ENCODE measurements at places on chromosomes 6 and 20. TPM values are rescaled to one million over a fixed set of nuclear protein-coding genes. Genes with fewer than 3 reads are reported as not detected.

DNA sequence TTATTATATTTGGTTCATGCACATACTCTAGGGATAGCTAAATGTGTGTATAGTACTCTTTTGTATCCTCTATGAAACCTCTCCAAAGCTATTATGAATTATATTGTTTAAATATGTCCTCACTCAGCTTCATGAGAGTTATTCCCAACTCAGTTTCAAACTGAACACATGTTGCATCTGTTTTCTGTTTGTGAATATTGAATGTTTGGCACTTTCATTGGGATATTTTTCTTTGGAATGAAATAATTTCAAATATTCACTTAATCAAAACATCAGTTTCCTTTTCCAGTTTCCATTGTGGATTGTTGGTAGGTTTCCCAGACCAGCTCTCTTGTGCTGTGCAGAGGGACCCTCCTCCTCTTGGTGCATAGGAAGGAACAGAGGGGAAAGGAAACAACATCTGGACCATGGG, 46.6 kb downstream of the HDAC2 start:
- no peak for DNase-seq

- DNase-seq, result no peak
These were observed 1.5 kb downstream of the ANKS1A start for GRCh38 chr6:34890533-34890925.

DNA sequence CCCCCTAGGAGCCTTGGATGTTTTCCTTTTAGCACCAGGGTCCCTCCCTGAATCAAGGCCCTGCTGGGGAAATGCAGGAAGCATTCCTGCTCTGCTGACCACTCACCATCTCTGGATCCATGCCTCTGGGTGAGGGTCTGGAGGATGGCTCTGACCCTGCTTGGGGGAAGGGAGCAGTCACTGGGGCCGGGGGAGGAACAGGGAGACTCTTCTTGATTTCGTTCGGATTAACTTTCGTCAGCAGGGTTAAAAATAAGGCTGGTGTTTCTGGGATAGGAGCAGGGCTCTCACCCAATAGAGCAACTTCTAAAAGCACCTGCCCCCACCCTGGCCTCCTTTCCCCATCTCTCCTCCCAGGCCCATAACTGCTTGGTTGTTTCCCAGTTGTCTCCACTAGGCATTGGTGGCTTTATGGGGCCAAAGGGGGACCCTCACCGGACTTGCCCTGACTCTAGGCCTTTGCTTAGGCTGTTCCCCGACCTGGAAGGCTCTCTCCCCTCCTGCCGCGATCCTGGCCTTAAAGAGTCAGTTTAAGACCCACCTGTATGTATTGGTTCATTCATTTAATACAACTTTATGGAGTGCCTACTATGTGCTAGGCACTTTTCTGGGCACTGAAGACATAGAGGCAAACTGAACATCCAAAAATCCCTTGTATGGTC, 63.0 kb downstream of the JPH2 start:
- no peak for DNase-seq

DNA sequence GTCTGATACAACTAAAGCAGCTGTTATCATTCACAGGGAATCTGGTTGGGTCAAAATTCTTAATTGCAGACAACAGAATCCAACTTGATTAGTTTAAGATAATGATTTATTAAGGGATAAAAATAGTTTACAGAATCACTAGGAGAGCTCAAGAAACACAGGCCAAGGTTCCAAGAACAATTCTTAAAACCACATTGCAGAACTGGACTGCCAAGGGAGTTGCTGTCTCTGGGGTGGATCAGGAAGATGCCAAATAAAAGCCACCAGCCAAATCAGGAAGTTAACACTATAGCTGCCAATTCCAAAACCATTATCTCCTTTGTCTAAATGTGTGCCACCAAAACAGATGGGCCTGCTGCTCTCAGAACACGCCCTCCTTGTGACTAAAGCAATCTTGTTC, 53.7 kb downstream of the NUDT3 start:
- DNase-seq, result no peak

Gene FAM83D
- total RNA-seq, result 1.7 TPM

DNA sequence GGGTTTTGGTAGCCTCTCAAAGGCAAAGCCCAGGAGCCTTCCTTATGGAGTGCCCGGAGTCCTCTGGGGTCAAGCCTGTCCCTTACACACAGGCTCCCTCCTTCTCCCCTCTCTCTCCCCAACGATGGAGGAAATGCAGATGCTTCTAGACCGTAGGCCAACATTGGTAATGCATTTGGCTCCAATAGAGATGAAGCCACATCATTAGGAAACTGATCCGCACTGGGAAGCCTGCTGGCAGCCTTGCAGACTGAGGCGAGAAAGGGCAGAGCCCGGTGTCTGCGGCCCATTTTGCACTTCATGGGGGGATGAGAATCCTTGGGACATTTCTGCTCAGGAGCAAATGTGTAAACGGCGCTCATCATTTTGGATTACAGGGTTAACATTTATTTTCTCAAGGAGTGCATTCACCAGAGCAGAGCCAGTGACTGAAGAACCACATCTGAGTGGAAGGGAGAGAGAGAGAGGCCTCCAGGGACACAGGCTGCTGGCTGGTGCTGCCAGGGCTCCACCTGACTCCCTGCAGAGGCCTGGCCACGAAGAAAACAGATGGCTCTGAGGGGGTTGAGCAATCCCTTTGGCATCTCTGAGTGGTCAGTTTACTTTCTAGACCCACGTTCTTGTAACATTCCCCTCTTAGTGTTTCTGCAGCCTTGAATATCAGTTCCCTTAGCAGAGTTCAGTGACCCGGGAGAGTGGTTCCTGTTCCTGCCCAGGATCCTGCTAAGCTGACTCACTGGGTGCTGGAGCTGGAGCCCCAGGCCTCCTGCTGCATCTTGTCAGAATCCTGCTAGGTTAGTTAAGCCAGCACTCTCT, 4.4 kb upstream of the CST3 start:
- DNase-seq, result no peak

- DNase-seq, result peak; percentile 75
These were observed at the start of the genes NFS1 and ROMO1 for GRCh38 chr20:35699127-35699956. Gene NFS1, minus strand, starts transcription at chr20:35699352. Its CDS starts 64 bp downstream, at chr20:35699288. Gene ROMO1, plus strand, starts transcription at chr20:35699405. Its CDS starts 228 bp downstream, at chr20:35699633.

- DNase-seq, result no peak
These were observed 520 bp upstream of the RIPOR3 start for GRCh38 chr20:50691573-50692551.

GRCh38 chr6:25435416-25435985, 156.3 kb downstream of the CARMIL1 start:
- no peak for DNase-seq

GRCh38 chr20:50308166-50308512, 117.5 kb downstream of the CEBPB start:
- DNase-seq, result no peak

Gene CCN6
- total RNA-seq, result not detected

DNA sequence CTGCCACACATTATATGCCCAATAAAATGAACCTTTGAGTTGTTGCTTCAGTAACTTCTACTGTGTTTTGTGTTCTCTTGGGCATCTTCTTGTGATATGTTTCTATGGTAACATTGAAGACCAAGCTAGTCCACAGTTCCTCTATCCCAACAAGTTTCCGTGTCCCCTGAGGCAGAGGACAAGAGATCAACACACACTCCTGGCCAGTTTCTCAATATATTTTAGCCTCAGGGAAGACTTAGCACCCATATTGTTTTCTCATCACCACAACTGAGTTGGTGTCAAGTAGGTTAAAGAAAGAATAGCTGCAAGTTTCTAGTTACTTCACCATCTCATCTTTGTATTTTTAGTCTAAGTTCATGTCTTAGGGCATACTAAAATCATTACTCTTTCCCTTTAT, 277.5 kb downstream of the UST start:
- no peak for DNase-seq

DNA sequence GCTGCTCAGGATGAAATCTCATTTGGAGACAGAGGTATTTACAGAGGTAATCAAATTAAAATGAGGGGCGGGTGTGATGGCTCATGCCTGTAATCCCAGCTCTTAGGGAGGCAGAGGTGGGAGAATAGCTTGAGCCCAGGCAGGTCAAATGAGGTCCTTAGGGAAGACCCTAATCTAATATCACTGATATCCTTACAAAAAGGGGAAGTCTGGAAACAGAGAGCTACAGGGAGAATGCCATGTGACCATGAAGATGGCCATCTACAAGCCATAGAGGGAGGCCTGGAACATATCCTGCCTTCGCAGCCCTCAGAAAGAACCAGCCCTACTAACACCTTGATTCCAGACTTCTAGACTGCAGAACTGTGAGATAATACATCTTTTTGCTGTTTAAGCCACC, 8.3 kb downstream of the MTCL3 start:
- no peak for DNase-seq

DNA sequence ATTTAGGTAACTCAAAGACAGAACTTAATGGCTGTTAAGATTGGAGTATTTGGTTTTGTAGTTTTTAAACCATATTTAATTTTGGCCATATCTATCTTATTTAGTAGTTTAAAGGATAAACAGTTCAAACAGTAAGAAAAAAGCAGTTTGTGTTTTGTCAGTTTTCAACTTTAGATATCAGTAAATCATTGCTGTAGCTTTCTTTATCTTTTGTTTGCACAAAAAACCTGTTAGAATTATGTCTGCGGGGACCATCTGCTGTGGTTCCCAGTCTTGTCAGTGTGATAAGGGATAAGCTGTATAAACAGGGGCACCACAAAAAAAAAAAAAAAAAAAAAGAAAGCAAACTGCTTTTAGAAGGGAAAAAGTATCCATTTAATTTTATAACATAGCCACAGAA, 40.9 kb downstream of the CDKAL1 start:
- DNase-seq, result no peak

DNA sequence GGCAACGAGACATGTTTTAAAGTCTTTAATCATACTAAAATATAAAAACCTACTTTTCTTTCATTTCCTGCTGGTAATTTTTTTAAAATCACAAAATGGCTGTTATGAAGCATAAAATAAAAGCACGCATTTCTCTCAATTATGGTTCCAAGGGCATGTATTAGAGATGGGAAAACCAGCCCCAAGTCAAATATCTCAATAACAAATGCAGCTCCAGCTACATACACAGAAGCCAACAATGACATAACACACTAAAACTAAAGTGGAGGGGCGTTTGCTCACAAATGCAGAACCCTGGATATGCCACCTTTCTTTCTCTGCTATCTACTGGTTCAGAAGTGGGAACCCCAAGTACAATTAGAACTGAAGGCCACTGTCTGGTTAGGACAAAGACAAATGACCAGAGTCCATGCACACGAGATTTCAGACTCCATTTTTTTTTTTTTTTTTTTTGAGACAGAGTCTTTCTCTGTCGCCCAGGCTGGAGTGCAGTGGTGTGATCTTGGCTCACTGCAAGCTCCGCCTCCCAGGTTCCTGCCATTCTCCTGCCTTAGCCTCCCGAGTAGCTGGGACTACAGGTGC, 27.8 kb downstream of the EZR start:
- no peak for DNase-seq

DNA sequence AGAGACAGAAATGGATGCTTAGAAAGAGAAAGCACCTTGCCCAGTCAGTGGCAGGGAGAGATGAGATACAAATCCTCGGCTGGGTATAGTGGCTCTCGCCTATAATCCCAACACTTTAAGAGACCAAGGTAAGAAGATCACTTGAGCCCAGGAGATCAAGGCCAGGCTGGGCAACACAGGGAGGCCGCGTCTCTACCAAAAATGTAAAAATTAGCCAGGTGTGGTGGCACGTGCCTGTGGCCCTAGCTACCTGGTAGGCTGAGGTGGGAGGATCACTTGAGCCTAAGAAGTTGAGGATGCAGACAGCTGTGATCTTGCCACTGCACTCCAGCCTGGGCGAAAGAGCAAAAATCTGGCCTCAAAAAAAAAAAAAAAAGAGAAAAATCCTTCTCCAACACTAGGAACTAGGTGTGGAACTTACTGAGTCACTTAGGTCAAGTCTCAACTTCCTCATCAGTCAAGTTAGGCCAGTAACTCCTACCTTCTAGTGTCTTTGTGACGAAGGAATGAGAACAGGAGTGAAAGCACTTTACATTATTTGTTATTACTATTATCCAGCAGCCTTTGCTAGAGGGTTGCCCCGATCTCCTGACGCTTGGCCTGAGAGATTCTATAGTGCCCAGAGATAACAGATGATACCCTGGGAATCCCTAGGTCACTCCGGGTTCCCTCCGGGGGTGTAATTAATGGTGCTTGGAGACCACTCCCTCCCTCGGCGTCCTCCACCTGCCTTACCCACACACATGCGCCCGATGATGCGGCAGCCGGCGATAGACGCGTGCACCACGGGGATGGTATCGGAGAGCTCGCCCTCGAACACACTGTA, 918 bp downstream of the EIF6 start:
- DNase-seq, result no peak

Gene TCF21
- not detected for total RNA-seq

GRCh38 chr6:39494998-39495397, 172.5 kb upstream of the KCNK16 start:
- no peak for DNase-seq

Gene SLC4A11
- not detected for total RNA-seq

GRCh38 chr6:87341158-87341557, 3.5 kb upstream of the C6orf163 start:
- DNase-seq, result no peak

GRCh38 chr6:33075568-33076405, at the start of gene HLA-DPB1:
Gene HLA-DPB1, plus strand, starts transcription at chr6:33075990. Its CDS starts 52 bp downstream, at chr6:33076042.
- no peak for DNase-seq

Gene CCM2L
- 2.0 TPM for total RNA-seq

DNA sequence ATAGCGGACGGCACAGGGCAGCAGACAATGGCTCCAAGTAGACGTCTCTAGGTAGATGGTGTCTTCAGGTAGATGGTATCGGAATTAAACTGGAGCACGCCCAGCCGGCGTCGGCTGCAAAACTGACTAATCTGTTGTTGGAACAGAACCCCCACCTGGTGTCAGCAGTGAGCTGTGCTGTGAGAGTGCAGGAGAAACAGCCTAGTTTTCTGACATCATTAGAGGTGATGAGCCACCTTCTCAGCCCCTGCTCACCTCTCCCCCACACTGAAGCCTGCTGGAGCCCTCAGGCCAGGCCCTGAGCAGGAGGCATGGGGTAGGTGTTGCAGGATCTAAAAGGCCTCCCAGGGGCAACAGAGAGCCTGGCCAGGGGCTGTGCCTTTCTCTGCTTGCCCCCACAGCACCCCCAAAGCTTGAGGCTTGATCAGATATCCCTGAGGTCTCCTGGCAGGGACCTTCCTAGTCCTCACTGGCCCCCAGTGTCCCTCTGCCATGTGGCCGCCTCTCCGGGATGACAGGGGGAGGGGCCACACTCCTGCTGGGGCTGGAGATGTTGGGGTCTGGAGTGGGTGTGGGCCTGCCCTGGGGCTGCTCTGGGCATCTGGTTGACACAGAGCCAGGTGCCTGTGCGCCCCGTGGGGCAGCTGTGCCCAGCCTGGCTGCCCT, 6.9 kb upstream of the HELZ2 start:
- DNase-seq, result no peak

Gene CALHM6
- 2.7 TPM for total RNA-seq

Gene MUCL3
- not detected for total RNA-seq

Gene PGM3
- 58.5 TPM for total RNA-seq

All from occipital lobe (tissue), 3 donors.